ENCODE measurements at places on chromosomes 1 and 21. TPM values are rescaled to one million over a fixed set of nuclear protein-coding genes. Genes with fewer than 3 reads are reported as not detected.

ELAPOR1 gene
- total RNA-seq, result 6.1 TPM

HCRTR1 gene
- not detected for total RNA-seq

THEM5 gene
- total RNA-seq, result not detected

- H3K27me3 ChIP-seq, result no peaks in the 10 kb centered on the region
- peaks cover 2% of the 10 kb centered on the region for H3K4me1 ChIP-seq
- no peak for DNase-seq
- H3K27ac ChIP-seq, result no peak overlapping the region
- H3K36me3 ChIP-seq, result peaks cover 2% of the 10 kb centered on the region
- no peak overlapping the region for H3K4me3 ChIP-seq
These were observed 11.7 kb downstream of the QSOX1 start for GRCh38 chr1:180166436-180166800.

GRCh38 chr1:80170811-80171485 is 1164.4 kb upstream of the ADGRL4 start:
- H3K4me1 ChIP-seq, result no peaks in the 10 kb centered on the region
- no peak for DNase-seq
- H3K27ac ChIP-seq, result no peak overlapping the region
- H3K36me3 ChIP-seq, result no peaks in the 10 kb centered on the region
- H3K27me3 ChIP-seq, result no peaks in the 10 kb centered on the region

TDRD5 gene
- total RNA-seq, result not detected

GRCh38 chr1:38512789-38513188 is 346.8 kb downstream of the RRAGC start:
- no peak overlapping the region for H3K4me3 ChIP-seq
- no peak overlapping the region for H3K27ac ChIP-seq
- no peaks in the 10 kb centered on the region for H3K4me1 ChIP-seq
- no peak for DNase-seq

GRCh38 chr1:18511874-18512150 is 31.1 kb downstream of the KLHDC7A start:
- no peak for DNase-seq
- H3K27ac ChIP-seq, result no peak overlapping the region
- no peaks in the 10 kb centered on the region for H3K36me3 ChIP-seq
- H3K4me3 ChIP-seq, result no peak overlapping the region
- peaks cover 9% of the 10 kb centered on the region for H3K27me3 ChIP-seq
- no peaks in the 10 kb centered on the region for H3K4me1 ChIP-seq

GRCh38 chr1:241674805-241675384 is 22.8 kb downstream of the WDR64 start:
- no peak overlapping the region for H3K4me3 ChIP-seq
- peak overlapping the region; percentile 45 for H3K27ac ChIP-seq
- no peak for DNase-seq
- peaks cover 21% of the 10 kb centered on the region for H3K4me1 ChIP-seq

GRCh38 chr1:44929531-44929930 is 56.9 kb downstream of the EIF2B3 start:
- H3K4me1 ChIP-seq, result no peaks in the 10 kb centered on the region
- no peak overlapping the region for H3K27ac ChIP-seq
- no peak overlapping the region for H3K4me3 ChIP-seq
- H3K27me3 ChIP-seq, result no peaks in the 10 kb centered on the region
- DNase-seq, result no peak

DNMT3L gene
- not detected for total RNA-seq

- H3K4me3 ChIP-seq, result no peak overlapping the region
- no peak overlapping the region for H3K27ac ChIP-seq
- H3K4me1 ChIP-seq, result no peaks in the 10 kb centered on the region
- DNase-seq, result no peak
- no peaks in the 10 kb centered on the region for H3K36me3 ChIP-seq
These were observed 20.8 kb downstream of the KCNJ15 start for GRCh38 chr21:38277501-38278131.

- H3K36me3 ChIP-seq, result no peaks in the 10 kb centered on the region
- no peaks in the 10 kb centered on the region for H3K4me1 ChIP-seq
- H3K4me3 ChIP-seq, result no peak overlapping the region
- peaks cover 10% of the 10 kb centered on the region for H3K27me3 ChIP-seq
- DNase-seq, result no peak
- no peak overlapping the region for H3K27ac ChIP-seq
These were observed 38.5 kb upstream of the SLC19A1 start for GRCh38 chr21:45580576-45581321.

GRCh38 chr1:36432616-36433015 is 17.6 kb downstream of the OSCP1 start:
- H3K36me3 ChIP-seq, result no peaks in the 10 kb centered on the region
- no peak overlapping the region for H3K4me3 ChIP-seq
- H3K27ac ChIP-seq, result no peak overlapping the region

DNA sequence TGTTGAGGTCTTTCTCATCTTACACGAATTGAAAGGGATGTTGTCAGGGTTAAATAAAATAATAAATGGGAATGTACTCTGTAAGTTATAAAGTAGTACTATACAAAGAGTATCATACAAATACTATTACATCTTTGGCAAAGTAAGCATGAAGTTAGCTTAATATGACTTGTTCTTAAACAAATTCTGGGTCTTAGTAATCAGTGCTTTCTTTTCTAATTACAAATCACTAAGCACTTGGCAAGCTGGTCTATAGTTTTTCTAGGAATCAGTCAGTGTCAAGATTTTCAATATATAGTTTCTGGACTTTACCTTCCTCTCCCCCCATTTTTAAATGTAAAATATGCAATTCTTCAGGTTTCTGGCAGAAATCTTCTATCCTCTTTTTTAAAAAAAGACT is 6.9 kb downstream of the LYST start:
- no peak overlapping the region for H3K4me3 ChIP-seq
- H3K27ac ChIP-seq, result no peak overlapping the region
- no peaks in the 10 kb centered on the region for H3K27me3 ChIP-seq
- DNase-seq, result no peak
- peaks cover 53% of the 10 kb centered on the region for H3K4me1 ChIP-seq
- H3K36me3 ChIP-seq, result peaks cover 18% of the 10 kb centered on the region

GRCh38 chr1:41862384-41863221 is 56.1 kb downstream of the HIVEP3 start:
- DNase-seq, result no peak
- no peak overlapping the region for H3K27ac ChIP-seq
- peaks cover 22% of the 10 kb centered on the region for H3K4me1 ChIP-seq
- no peaks in the 10 kb centered on the region for H3K27me3 ChIP-seq
- H3K4me3 ChIP-seq, result peak overlapping the region; percentile 10
- peaks cover 5% of the 10 kb centered on the region for H3K36me3 ChIP-seq

- H3K4me3 ChIP-seq, result no peak overlapping the region
- no peak overlapping the region for H3K27ac ChIP-seq
- no peaks in the 10 kb centered on the region for H3K4me1 ChIP-seq
- no peak for DNase-seq
These were observed 47.1 kb downstream of the CTH start for GRCh38 chr1:70458131-70458530.

CBR3 gene
- total RNA-seq, result 14.6 TPM

DNA sequence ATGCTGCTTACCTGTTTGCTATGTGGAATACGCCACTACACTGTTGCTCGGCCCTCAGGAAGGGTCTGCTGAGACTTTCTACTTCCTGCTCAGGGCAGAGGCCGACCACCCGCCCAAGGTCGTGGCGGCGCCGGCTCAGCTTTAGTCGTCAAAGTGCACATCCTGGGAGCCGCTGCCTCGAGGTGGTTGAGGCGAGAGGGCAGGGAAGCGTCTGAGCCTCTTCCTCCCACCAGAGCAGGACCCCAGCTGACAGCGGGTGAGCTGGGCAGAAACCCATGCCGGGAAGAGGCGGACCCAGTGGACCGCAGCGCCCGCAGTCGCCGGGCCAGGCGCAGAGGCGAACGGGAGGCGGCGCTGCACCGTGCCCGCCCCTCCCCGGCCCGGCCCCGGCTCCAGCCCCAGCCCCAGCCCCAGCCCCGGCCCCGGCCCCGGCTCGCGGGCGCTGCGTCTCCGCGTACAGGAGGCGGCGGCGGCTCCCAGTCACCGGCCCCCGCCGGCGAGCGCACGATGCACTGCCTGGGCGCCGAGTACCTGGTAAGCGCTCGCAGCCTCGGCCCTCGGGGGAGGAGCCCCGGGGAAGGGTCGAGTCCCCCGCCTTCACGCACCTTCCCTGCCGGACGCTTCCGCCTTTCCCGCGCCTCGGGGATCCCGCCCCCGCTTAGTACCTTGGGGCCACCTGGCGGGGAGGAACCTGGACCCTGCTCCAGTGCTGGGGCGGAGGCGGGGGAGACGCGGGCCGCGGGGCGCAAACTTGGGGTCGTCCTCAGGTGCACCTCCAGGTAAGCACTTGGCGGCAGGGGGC is at the start of gene SLC44A3:
Gene SLC44A3 (plus strand): TSS at position 413 of the 802 bp plus-strand sequence. CDS start 95 bp downstream, at position 508.
- H3K36me3 ChIP-seq, result no peaks in the 10 kb centered on the region
- H3K27ac ChIP-seq, result no peak within 1 kb of the TSS

MAP1LC3C gene
- not detected for total RNA-seq

GRCh38 chr1:70720109-70720508 is 309.0 kb downstream of the CTH start:
- no peak overlapping the region for H3K27ac ChIP-seq
- H3K4me3 ChIP-seq, result no peak overlapping the region
- H3K4me1 ChIP-seq, result no peaks in the 10 kb centered on the region
- no peaks in the 10 kb centered on the region for H3K27me3 ChIP-seq

- H3K36me3 ChIP-seq, result no peaks in the 10 kb centered on the region
- H3K4me1 ChIP-seq, result no peaks in the 10 kb centered on the region
- H3K4me3 ChIP-seq, result no peak overlapping the region
- no peak for DNase-seq
These were observed 209.1 kb upstream of the ZP4 start for GRCh38 chr1:238099871-238100270.

DNA sequence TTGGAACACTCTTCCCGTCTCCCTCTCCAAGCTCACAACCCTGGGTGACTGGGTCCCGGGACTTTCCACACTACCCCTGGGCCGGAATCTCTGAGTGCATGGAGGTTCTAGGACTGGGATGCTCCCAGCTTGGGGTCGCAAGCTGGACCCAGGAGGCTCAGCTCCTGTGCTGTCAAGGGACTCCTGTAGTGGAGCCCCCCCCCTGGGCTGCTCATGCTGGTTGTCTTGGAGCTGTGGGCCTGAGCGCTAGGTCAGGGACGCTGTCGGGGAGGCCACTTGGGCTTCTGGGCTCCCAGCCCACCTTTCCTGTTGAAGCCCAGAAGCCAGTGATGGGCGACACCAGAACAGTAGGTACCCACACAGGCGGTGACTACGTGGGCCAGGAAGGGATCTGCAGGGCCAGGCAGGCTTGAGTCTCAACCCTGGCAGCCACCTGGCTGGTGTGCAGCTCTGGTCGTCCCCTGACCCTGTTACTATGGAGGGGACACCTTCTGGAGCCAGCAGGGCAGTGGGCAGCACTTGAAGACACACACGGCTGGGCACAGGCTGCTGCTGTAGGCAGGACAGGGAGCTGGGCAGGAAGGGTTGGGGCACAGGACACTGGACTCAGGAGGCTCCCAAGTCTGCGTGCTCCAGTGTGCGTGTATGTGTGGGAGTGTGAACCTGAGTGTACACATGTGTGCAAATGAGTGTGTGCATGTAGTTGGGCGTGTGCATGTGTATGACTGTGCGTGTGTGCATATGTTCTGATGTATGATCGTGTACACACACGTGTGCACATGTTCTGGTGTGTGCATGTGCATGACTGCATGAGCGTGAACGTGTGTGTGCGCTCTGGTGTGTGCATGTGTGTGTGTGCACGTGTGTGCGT is 3.0 kb downstream of the MMEL1 start:
- H3K36me3 ChIP-seq, result peaks cover 2% of the 10 kb centered on the region
- peaks cover 1% of the 10 kb centered on the region for H3K4me1 ChIP-seq
- H3K4me3 ChIP-seq, result no peak overlapping the region
- H3K27me3 ChIP-seq, result peaks cover 39% of the 10 kb centered on the region
- no peak for DNase-seq

DNA sequence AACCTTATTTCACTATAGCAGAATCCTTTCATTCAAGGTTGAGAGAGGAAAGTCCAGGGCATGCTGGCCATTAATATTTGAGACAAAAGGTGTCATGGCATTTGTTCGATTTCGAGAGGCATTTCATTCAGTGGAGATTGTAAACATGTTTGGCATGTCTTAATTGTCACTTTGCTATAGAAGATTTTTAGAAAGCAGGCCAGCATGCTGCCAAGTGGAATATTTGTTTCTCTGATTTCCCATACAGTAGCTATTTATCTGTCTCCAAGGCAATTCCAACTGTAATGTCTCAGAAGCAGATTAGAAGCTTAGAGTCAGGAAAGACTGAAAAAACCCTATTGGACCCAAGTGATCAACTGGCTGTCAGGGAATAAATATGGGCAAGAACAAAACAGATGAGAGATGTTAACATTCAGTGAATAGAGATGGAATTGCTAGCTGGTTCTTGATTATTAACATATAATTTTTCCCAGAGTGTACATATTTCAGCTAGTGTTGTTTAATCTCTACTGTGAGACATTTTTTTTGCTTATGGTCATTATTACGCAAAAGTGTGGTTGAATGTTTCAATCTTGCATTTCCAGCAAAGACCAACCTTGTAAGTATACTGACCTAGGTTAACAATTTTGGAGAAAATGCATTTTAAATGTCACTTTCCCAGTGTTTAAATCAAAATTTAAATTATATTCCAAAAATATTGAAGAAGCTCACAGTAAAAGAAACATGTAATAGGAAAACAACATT is 174.6 kb downstream of the KCNK2 start:
- no peak overlapping the region for H3K4me3 ChIP-seq
- no peak overlapping the region for H3K27ac ChIP-seq
- H3K27me3 ChIP-seq, result no peaks in the 10 kb centered on the region
- no peaks in the 10 kb centered on the region for H3K4me1 ChIP-seq
- no peaks in the 10 kb centered on the region for H3K36me3 ChIP-seq

DNA sequence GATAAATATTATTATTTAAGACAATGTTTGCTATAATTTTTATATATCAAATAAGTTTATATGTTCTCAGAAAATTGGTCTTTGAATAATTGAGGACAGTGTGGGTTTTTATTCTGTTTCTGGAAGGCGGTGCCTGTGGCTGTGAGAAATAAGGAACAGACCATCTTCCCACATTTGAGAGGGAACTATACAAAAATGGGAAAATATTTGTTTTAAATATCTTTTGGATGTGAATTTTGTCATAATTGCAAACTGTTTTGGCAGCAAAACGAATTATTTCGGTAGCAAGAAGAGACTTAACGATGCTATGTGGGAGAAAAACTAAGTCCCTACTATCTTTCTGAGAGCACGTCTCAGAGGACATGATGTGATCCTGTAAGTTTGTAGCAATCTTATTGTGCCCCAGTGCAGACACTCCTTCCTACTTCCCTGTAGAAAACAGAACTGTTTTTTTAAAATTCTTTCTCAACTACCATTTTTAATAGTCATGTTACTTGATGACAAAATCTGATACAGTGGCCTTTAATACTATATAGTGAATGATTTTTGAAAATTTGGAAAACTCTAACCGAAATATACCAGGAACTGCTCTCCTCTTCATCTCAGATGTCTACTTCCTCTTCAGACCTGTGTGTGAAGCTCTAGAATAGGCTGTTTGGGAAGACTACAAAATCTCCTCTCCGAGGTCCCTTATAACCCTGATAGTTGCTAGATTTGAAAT is 25.4 kb downstream of the PTPRC start:
- H3K4me3 ChIP-seq, result peak overlapping the region; percentile 80
- DNase-seq, result no peak
- H3K4me1 ChIP-seq, result peaks cover 74% of the 10 kb centered on the region
- H3K27ac ChIP-seq, result peak overlapping the region; percentile 74
- no peaks in the 10 kb centered on the region for H3K27me3 ChIP-seq

- H3K27me3 ChIP-seq, result no peaks in the 10 kb centered on the region
- no peak overlapping the region for H3K27ac ChIP-seq
- no peaks in the 10 kb centered on the region for H3K4me1 ChIP-seq
These were observed 21.9 kb upstream of the NBL1 start for GRCh38 chr1:19622204-19622603.

CSMD2 gene
- not detected for total RNA-seq

- H3K4me3 ChIP-seq, result no peak overlapping the region
- no peaks in the 10 kb centered on the region for H3K4me1 ChIP-seq
- no peak overlapping the region for H3K27ac ChIP-seq
These were observed 25.0 kb upstream of the PRELP start for GRCh38 chr1:203450479-203451149.

Data from activated naive CD8-positive, alpha-beta T cell treated with anti-CD3 and anti-CD28 coated beads, Interleukin-2, amount 10 ng/mL, durations not matched to agents 7 days and 5 days (primary cell).